Fibroblast of the aortic adventitia (primary cell): ENCODE measurements at places on chromosomes 5 and 9.

DNA sequence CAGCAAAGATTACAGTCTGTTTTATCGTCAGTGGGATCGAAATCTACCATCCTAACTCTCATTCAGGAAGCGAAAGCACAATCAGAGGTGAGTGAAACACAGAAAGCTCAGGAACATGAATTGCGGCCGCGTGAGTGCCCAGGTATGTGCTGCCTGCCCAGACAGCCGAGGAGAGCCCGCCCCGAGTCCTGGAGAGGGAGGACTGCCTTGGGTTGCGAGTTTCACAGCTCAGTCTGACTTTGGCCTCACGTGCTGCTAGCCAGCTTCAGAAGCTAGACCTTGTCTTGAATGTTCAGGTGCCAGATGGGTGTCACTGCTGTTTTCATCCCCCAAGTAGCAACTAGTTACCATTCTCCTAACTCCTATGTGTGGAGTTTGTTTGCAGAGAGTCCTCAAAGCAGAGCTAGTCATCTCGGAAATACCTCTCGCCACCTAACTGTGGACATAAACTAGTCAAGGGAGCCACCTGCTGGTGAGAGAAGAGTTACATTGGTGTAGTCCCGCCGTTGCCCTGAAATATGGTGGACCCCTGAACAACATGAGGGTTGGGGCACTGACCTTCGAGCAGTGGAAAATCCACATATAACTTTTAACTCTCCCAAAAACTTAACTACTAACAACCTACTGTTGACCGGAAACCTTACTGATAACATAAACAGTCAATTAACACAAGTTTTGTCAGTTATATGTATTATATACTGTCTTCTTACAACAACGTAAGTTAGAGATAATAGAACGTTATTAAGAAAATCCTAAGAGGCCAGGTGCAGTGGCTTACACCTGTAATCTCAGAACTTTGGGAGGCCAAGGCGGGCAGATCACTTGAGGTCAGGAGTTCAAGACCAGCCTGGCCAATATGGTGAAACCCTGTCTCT lies 80.9 kb downstream of the GOLPH3 start:
- peak; percentile 80 for DNase-seq

DNA sequence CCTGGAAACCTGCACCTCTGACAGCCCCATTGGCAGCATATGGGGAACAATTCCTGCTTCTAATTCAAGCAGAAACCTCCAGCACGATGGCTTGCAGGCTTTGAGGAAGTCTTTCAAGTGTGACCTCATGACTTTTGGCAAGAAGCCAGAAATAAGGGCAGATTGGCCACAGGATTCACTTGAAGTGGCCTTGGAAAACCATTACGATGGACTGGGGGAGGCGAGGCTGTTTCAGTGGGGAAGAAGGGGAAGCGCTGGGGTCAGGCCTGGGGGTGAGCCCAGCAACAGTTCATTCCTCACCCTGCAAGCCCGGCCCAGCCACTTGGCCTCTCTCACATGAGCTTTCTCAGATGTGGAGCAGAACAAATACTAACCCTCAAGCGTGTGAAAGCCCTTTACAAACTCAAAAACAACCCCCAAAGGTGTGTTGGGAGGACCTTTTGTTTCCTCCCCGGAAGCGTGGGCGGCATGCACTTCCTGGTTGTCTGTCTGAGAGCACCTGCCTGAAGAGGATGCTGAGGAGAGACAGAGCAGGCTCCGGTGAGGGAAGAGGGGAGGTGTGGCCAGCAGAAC lies 26.9 kb upstream of the EEIG1 start:
- peak; percentile 65 for DNase-seq

DNA sequence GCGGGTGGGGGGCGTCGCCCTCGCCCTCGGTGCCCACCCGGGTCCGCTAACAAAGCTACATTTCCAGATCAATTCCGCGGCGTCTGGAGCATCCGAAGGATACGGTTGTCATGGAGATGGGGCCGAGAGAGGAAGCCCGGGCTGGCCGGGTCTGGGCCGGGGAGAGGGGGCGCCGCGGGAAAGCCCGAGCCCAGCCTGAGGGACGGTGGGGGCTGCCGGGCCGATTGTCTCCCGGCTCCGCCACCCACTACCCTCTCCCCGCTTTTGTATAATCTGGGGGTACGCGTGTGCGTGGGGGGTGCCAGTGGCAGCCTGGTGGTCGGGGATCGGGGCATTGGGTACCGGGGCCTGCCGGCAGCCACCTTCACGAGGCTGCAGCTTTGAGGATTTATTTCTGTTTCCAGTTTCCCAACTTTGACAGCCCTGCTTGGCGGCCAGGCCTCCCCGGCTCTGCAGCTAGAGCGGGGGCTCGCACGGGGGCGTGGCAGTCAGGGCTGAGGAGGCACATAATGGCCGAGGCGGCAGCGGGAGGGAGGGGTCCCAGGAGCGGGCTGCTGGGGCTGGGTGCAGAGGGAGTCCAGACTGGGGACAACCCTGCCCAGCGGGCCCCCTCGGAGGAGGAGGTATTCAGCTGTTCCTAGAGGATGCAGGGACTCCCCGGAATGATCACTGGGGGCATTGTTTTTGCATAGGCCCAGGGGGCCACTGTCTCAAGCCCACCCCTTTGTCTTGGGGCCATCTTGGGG lies 626 bp downstream of the PSD2 start:
- no peak for DNase-seq

DNA sequence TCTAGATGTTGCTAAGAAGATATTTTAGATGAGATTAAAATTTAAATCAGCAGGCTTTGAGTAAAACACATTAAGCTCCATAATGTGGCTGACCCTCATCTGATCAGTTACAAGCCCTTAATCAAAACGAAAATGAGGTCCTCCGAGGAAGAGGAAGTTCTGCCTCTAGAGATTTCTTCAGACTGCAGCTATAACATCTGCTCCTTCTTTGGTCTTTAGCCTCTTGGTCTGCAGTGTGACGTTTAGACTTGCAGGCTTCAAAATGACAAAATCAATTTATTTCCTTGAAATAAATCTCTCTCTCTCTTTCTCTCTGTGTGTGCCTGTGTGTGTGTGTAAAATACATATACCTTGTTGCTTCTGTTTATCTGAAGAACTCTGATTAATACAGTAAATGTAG lies 1429.8 kb upstream of the CDH9 start:
- DNase-seq: no peak

GRCh38 chr9:104746798-104747197 lies 685 bp upstream of the NIPSNAP3A start:
- no peak for DNase-seq

- DNase-seq: no peak
Observed at GRCh38 chr9:137602661-137603060, 2.8 kb upstream of the ARRDC1 start.

GRCh38 chr5:172182291-172182690 lies 5.7 kb downstream of the STK10 start:
- no peak for DNase-seq

- DNase-seq: no peak
Observed at GRCh38 chr5:175921061-175921730, 46.9 kb downstream of the THOC3 start.

GRCh38 chr5:113390224-113390623 lies 44.6 kb downstream of the TSSK1B start:
- DNase-seq: no peak

DNA sequence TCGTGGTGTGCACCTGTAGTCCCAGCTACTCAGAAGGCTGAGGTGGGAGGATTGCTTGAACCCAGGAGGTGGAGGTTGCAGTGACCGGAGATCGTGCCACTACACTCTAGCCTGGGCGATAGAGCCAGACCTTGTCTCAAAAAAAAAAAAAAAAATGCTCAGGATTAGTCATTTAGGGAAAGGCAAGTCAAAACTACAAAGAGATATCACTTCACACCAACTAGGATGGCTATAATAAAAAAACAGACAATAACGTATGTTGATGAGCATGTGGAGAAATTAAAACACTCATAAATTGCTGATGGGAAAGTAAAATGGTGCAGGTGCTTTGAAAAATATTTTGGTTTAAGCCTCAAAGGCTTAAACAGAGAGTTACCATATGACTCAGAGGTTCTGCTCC lies 6.3 kb upstream of the ANKRD34B start:
- DNase-seq: no peak

- DNase-seq: peak; percentile 52
Observed at GRCh38 chr9:35758475-35759050, 4.5 kb upstream of the MSMP start.

GRCh38 chr5:83034528-83035207 lies 42.5 kb downstream of the TMEM167A start:
- DNase-seq: no peak

GRCh38 chr9:131361202-131361833 lies 32.6 kb upstream of the PRRC2B start:
- peak; percentile 16 for DNase-seq

- DNase-seq: no peak
Observed at GRCh38 chr9:38240051-38240450, 152.5 kb upstream of the ALDH1B1 start.

- DNase-seq: peak; percentile 71
Observed at GRCh38 chr5:144139586-144139985, 30.9 kb downstream of the YIPF5 start.

DNA sequence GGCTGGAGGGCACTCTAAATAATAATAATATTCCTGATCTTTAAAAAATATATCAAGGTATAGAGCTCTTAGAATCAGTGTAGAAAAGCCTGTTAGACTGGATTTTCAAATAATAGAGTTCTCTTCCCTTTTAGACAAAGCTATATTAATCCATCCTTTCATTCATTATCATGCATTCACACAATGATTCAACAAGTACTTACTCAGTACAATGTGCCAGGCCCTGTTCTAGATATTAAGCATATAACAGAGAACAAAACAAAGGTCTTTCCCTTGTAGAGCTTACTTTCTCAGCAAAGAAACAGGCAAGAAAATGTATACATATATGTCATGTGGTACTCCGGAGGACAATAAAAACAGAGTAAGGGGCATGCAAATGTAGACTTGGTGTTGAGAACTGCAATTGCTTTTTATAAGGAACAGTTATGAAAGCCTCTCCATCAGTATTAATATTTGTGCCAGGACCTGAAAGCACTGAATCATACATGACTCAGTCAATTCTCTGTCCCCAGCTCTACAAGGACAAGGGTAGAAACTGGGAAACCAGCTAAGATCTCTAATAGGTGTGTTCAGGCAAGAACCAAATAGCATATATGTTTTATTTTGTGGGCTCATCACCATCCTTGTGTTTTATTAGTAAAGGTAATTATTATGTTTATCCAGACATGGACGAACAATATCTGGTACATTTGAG lies 72.2 kb downstream of the PIP5K1B start:
- DNase-seq: no peak

DNA sequence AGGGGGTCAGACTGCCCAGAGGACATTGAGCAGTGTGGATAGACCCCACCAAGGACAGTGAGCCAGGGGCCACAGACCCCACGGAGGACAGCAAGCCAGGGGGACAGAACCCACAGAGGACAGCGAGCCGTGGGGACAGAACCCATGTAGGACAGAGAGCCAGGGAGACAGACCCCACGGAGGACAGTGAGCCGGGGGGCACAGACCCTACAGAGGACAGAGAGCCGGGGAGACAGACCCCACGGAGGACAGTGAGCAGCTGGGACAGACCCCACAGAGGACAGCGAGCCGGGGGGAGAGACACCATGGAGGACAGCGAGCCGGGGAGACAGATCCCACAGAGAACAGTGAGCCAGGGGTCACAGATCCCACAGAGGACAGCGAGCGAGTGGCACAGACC lies 3.4 kb upstream of the ZDHHC11 start:
- no peak for DNase-seq

- no peak for DNase-seq
Observed at GRCh38 chr9:124477211-124477647, 27.0 kb downstream of the ADGRD2 start.

- no peak for DNase-seq
Observed at GRCh38 chr5:179302499-179303185, 42.6 kb downstream of the ADAMTS2 start.

- DNase-seq: no peak
Observed at GRCh38 chr5:58860680-58861079, 277.8 kb downstream of the RAB3C start.

GRCh38 chr9:114031948-114032840 lies 45.9 kb downstream of the AMBP start:
- DNase-seq: peak; percentile 25

DNA sequence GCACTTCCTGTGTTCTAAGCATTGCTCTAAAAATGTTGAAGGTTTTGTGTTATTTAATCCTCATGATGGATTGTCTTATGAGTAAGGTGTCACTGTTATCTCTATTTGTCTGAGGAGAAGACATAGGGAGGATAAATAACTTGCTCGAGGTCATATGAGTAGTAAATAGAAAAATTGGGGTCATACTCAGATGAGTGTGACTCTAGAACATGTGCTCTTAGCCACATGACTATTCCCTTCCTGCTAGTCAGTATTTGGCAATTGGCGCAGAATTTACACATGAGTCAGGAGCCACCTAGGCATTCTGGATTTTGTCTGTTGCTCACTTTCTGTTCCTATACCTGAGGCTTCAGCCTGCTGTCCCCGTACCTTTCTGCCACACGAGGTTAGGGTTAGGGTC lies 234.6 kb upstream of the CD180 start:
- DNase-seq: peak; percentile 35

- DNase-seq: no peak
Observed at GRCh38 chr9:132753593-132753880, 83.3 kb downstream of the GTF3C4 start.
